ENCODE measurements at places on chromosomes 2 and 18.
A peak's percentile ranks its signal among the peaks of the same experiment; 100 is the strongest.

GRCh38 chr2:38523728-38524437, 78.8 kb downstream of the HNRNPLL start:
- no peak for DNase-seq

GRCh38 chr18:31217038-31217849, 54.6 kb upstream of the DSC1 start:
- no peak for DNase-seq

GRCh38 chr2:216554755-216555154, 56.1 kb downstream of the RPL37A start:
- DNase-seq, result peak; percentile 16

GRCh38 chr2:152506843-152507242, 171.9 kb downstream of the FMNL2 start:
- DNase-seq, result no peak

GRCh38 chr18:3493501-3494244, 43.7 kb downstream of the TGIF1 start:
- no peak for DNase-seq

DNA sequence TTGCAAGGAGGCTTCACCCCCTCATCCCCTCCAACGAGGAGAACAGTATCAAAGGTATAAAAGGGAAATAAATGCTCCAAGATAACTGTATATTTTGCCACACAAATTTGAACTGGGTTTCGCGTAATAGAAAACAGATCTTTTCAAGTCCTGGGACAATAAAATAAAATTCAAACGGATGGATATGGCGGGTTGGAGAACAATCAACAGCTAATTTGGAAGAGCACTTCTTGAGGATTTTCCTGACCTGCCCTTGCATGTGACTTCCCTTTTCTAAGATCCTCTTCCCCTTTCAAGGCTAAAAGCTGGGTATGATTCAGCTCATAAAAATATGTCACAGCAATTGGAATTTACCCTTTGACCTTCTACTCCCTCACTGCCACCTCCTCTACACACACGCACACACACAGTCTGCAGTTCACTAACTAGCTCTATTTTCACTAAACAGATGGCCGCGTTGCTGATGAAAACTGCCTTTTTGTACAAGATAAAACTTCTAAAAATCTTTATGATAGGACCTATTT, 386.9 kb downstream of the FIGN start:
- no peak for DNase-seq

DNA sequence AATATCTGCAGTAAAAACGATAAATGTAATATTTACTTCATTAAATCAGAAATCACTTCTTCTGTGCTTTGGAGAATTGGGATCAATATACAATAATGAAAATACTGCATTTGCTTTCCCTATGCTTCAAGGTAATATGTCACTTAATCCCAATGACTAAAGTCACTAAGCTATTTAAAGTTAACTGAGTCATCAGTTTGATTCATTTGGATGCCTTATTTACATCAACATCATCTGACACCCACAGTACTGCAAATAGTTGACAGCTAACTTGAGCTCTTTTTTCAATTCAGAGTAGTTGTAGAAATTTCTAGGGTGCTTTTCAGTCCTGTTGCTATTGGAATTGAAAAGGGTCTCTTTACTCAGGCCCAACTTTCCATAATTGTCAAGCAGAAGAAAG, 776.9 kb upstream of the FSHR start:
- DNase-seq, result no peak

DNA sequence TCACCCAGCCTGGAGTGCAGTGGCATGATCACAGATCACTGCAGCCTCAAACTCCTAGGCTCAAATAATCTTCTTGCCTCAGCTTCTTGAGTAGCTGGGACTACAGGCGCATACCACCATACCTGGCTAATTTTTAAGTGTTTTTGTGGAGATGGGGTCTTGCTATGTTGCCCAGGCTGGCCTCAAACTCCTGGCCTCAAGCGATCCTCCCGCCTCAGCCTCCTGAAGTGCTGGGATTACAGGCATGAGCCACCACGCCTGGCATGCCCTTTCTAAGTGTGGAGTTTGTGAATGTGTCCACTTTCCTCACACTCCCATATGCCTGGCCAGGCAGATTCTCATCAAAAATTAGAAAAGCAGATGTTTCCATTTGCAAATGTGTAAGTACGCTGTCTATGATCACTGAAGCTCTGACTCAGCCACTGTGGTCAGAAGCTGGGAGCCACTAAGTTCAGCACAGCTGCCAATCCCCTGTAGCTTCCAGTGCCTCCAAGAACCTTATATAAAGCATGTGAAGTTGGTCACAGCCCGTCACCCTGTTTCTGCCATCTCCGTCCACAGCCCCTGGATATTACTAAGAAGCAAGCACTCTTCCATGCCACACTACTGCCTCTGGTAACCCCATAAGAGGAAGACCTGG, 155.4 kb downstream of the FAM210A start:
- no peak for DNase-seq

DNA sequence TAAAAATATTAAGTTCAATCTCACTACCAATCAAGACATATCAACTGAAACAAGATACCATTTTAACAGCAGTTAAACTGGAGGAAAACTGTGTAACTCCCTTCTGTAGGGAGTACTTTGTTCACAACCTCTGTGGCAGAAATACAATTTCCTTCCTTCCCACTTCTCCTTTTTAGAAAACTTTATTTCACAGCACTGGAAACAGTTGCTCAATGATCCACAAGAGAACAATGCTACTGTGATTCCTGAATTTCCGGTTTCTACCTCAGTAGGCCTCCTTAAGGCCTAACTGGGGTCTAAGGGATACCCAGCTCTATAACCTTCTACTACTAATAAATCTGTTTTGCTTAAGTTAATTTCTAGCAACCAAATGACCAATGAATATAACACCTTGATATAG, 14.1 kb downstream of the TLK1 start:
- no peak for DNase-seq

- DNase-seq, result no peak
These were observed 30.7 kb downstream of the TRAK2 start for GRCh38 chr2:201420442-201421113.

Measured in NCI-H1092 (cell line).